Activated naive CD4-positive, alpha-beta T cell (primary cell): ENCODE measurements at places on chromosomes 16 and 17.

- no peak for DNase-seq
Observed at GRCh38 chr17:35843698-35844097, 25.0 kb downstream of the HEATR9 start.

DNA sequence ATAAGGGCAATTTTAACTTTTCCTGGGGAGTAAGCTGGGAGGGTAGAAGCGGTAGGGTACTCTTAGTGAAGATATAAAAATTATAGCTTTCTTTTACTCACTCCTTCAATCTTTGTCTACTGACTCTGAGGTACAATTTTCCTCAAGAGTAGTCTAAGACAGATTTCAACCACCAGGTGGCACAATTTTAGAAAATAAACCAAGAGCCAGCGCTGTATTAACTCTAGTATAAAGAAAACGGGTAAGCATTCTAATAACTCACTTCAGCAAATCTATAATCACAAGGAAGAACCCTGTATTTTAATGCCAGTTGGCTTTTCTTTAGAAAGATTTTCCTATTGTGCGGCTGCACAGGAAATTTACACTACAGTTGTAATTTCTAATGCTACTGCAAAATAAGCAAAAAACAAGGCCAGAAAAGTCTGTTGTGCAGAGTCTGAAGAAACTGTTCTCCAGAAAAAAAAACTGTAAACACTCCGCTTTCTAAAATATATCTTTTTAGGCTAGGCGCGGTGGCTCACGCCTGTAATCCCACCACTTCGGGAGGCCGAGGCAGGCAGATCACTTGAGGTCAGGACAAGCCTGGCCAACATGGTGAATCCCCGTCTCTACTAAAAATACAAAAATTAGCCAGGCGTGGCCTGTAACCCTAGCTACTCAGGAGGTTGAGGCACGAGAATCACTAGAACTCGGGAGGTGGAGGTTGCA lies 1.9 kb downstream of the CMC2 start:
- no peak for DNase-seq

DNA sequence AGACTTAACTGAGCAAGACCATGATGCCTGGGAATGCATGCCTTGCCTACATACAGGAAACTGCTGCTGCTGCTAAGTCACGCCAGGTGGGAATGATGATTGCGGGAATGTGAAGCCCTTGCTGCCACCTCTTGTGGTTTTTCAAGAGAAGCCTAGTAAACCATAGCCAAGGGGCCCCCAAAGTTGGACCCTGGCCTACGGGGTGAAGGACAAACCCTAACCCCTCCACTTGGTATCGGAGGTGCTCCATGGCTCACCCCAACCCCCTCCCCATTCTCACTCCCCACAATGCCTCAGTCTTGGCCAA lies 233.9 kb downstream of the ZNF423 start:
- DNase-seq, result no peak

- no peak for DNase-seq
Observed at GRCh38 chr16:71384073-71384724, 25.7 kb downstream of the CALB2 start.
